ENCODE measurements at places on chromosomes 7 and 10.

- no peak for DNase-seq
Measured at GRCh38 chr10:132872658-132873057, 69.7 kb downstream of the CFAP46 start.

GRCh38 chr10:12121673-12122072 lies 7.8 kb upstream of the SEC61A2 start:
- no peak for DNase-seq

GRCh38 chr7:51226063-51226755 lies 90.4 kb downstream of the COBL start:
- DNase-seq, result no peak

DNA sequence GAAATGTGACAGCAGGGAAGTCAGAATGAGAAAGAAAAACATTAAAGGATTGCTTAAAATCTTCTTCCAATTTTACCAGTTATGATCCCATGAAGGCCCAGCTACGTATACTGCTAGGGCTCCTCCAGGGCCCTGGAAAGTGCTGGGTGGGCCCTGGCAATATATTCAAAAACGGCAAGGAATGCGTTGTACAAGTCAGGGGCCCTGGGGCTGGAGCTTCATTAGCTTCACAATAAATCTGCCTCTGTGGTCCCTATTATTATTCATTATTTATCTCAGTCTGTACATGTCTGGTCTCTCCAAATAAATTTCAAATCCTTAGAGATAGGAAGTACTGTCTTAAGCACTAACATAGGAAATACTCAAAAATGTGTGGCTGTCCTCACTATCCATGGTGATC lies 7.6 kb downstream of the JAZF1 start:
- DNase-seq, result no peak
